ENCODE measurements at places on chromosomes 5 and 9. TPM values are rescaled to one million over a fixed set of nuclear protein-coding genes. Genes with fewer than 3 reads are reported as not detected.

FUBP3 gene
- total RNA-seq, result 33.1 TPM

CARD9 gene
- total RNA-seq, result 11.1 TPM

MAP1B gene
- total RNA-seq, result 53.0 TPM

OGN gene
- 11.8 TPM for total RNA-seq

HACD4 gene
- total RNA-seq, result 6.3 TPM

IDNK gene
- total RNA-seq, result 3.7 TPM

MCTP1 gene
- 55.1 TPM for total RNA-seq

IFNA16 gene
- not detected for total RNA-seq

IFNA6 gene
- total RNA-seq, result not detected

ENTPD8 gene
- total RNA-seq, result 0.15 TPM

RNF180 gene
- total RNA-seq, result 14.6 TPM

CD14 gene
- total RNA-seq, result 252 TPM

ST8SIA4 gene
- total RNA-seq, result 38.5 TPM

Measured in left lung (tissue), 14 donors.